Kidney tubule cell (primary cell): ENCODE measurements at places on chromosomes 13 and 19.

DNA sequence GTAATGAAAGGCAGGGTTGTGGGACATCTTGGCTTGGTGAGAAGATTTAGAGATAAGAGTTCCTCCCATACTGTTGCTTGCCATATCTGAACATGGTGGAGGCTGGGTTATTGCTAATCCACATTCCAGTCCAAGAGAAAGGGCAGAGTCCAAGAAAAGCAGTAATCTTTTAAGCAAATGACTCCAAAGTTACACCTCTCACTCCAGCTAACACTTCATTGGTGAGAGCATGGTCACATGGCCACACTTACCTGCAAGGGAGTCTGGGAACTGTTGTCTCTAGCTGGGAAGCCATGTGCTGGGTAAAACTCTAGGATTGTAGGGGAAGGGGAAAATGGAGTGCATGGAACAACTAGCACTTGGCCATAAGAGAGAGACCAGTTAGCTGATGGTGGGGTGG is 5.6 kb downstream of the C19orf81 start:
- no peak for DNase-seq

DNA sequence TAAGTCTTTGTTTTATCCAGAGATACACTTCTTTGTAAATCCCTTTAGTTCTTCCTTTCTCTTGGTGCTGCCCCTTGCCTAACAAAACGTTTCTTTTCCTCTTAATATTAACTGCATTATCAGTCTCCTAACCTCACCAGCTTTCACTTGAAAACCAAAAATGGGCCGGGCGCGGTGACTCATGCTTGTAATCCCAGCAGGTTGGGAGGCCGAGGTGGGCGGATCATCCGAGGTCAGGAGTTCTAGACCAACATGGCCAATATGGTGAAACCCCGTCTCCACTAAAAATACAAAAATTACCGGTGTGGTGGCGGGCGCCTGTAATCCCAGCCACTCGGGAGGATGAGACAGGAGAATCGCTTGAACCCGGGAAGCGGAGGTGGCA is 329.8 kb upstream of the MIR17HG start:
- DNase-seq: peak; percentile 43

DNA sequence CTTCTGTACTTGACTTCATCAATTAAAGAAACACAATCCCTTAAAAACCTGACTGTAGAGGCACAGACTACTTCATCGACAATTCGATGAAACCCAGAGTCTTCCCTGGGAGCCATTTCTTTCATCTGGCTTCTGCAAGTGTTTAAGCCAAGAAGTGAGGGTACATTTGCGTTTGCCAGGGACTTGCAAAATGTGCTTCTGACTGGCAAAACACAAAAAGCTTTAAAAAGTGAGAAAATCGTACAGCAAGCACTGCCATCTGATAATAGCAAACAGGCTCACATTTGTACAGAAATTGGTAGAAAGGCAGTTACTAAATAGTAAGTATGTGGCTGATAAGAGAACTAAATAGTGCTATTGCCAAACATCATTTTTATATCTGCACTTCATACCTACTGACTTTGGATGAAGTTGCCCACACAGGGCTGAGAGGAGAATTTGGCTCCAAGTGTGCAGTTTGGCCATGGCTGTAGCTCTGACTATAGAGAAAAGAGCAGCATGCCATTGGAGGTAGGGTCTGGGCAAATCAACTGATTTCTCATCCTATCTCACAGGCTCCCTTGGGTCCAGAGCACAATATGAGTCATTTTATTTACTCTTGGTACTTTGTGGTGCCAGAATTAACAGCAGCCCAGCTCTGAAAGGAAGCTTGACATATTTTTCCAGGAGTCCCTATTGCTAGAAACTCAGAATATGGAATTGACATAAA is 358.1 kb downstream of the OXGR1 start:
- no peak for DNase-seq

- DNase-seq: no peak
Measured at GRCh38 chr13:64305246-64305645, 2889.6 kb upstream of the PCDH20 start.

- DNase-seq: no peak
Measured at GRCh38 chr19:50844296-50844935, 10.3 kb upstream of the KLK3 start.

GRCh38 chr13:106996867-106997618 is 429.1 kb upstream of the ARGLU1 start:
- DNase-seq: no peak

- DNase-seq: no peak
Measured at GRCh38 chr19:30690935-30691818, 319.0 kb downstream of the ZNF536 start.

DNA sequence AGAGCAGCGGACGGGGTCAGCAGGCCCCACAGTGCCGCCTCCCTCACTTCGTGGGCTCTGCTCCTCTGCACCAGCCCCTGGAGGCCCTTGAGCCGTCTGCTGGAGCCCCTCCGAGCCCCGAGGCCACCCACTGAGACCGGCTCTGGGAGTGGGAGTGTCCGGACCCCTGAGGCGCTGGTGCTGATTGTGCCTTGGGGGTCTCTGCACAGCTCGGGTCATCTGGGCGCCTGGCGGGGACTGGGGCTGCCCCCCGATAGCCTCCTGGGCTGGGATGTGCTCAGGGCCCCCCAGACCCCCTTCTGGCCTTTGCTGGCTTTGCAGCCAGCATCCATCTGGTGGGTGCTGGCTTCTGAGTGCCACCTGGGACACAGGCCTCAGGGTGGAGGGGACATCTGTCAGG is 15.4 kb downstream of the CBARP start:
- no peak for DNase-seq

DNA sequence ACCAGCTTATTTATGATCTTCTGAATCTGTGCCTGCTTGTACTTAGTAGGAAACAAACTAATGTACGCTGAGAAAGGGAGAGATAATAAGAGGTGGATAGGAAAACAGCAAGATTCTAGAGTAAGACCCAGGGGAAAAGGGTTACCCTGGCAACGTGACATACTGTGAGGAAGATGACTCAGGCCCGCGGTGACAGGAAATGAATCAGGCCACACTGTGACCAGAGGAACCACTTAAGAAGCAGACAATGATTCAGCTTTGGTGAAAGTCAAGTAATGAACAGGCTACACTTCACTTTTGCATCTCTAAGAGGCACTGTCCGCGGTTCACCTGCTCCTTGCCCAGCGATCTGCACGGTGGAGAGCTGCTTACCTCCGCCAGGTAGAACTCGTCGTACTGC is 158.2 kb downstream of the NALCN start:
- DNase-seq: peak; percentile 91

GRCh38 chr13:24460256-24460655 is 52.3 kb downstream of the PARP4 start:
- DNase-seq: no peak

- DNase-seq: no peak
Measured at GRCh38 chr19:48418317-48419064, 25.0 kb downstream of the GRIN2D start.

- DNase-seq: no peak
Measured at GRCh38 chr13:20582026-20582425, 15.1 kb downstream of the IFT88 start.

GRCh38 chr13:73201626-73202025 is 142.8 kb downstream of the KLF5 start:
- DNase-seq: peak; percentile 80

GRCh38 chr19:41528106-41528505 is 47.9 kb upstream of the CEACAM21 start:
- no peak for DNase-seq

- DNase-seq: no peak
Measured at GRCh38 chr19:7191946-7192691, 102.1 kb downstream of the INSR start.

DNA sequence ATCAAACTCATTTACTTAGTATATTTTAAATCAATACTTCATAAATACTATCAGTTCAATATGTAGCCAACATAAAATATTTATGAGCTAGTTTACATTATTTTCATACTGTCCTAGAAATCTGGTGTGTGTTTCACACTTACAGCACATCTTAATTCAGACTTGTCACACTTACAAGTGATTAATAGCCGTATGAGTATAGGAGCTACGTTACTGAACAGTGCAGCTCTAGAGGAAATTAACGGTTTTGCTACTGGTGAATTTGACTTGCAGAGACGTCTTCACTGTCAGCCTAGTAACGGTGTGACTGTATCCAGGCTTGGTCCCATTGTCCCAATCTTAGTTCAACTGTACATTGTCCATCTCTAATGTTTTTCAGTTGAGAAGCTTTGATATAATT is 33.7 kb upstream of the POSTN start:
- no peak for DNase-seq

DNA sequence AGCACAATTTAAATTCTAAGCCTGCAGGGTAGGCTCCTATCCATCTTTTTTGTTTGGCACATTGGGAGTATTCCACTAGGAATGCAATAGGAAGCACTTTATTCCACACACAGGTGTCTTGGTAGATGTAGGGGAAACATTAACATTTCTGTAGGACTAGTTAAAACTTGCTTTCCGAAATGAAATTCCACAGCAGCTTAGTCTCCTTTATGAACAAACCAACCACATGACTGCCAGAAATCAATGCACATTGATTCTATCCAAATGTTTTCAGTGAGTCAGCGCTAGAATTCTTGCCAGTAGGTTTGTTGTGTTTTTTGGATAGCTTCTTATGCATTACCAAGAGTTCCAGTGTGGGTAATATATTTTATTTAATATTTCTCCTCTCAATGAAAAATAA is 207.9 kb upstream of the CSNK1A1L start:
- DNase-seq: no peak

GRCh38 chr13:45367358-45367757 is 26.4 kb upstream of the TPT1 start:
- peak; percentile 99 for DNase-seq

DNA sequence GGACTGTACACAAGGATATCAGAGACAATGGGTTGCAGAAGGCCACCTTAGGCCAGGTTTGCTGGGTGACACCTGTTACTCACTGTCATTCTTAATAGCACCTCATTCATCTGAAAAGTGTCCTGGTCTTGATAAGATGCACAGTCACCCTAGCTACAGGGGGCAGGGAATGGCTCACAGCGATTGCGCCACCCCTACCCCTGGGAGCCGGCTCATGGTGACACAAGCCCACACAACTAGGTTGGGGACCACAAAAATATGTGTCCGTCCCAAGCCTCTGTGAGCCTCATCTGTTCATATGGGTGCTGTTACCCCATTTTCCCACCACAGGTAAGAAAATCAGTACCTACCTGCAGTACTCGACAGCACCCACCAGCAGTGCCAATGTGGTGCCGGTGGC is 23.4 kb downstream of the MED26 start:
- no peak for DNase-seq

- peak; percentile 13 for DNase-seq
Measured at GRCh38 chr13:25110956-25111584, 15.1 kb downstream of the PABPC3 start.

- no peak for DNase-seq
Measured at GRCh38 chr13:29520671-29521070, 74.8 kb downstream of the SLC7A1 start.

DNA sequence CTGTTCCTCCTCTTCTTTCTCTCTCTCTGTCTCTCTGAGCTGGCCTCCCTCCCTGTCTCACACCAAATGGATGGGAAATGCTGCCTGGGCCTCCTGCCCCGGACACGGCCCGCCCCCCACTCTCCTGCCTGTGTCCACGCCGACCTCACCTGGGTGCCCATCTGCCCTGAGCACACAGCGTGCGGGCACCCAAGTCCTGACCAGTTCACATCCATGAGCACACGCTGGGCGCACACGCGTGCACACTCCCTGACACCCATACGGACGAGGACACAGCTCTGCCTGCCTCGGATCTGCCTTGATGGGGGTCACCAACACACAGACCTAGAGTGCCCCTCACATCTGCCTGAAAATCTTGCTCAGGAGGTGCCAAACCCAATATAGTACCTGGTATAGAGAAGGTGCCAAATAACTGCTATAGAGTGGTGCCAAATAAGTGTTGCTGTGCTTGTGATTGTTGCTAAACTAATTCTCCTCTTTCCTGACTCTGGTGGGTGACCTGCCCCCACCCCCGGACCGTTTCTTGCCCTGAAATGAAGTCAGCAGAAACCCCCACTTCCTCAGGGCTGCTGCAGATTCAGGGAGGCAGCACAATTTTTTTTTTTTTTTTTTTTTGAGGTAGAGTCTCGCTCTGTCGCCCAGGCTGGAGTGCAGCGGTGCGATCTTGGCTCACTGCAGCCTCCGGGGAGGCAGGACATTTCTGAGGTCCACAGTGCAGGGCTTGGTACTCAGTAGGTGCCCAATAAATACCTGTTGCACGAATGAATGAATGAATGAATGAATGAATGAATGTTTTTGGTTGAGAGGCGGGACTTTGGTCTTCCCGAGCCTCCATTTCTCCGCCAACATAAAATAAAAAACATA is 4.6 kb downstream of the NFIC start:
- DNase-seq: peak; percentile 18

- DNase-seq: no peak
Measured at GRCh38 chr13:38283346-38283745, 66.3 kb upstream of the UFM1 start.

- no peak for DNase-seq
Measured at GRCh38 chr19:50906217-50906616, 5.0 kb downstream of the KLK4 start.

DNA sequence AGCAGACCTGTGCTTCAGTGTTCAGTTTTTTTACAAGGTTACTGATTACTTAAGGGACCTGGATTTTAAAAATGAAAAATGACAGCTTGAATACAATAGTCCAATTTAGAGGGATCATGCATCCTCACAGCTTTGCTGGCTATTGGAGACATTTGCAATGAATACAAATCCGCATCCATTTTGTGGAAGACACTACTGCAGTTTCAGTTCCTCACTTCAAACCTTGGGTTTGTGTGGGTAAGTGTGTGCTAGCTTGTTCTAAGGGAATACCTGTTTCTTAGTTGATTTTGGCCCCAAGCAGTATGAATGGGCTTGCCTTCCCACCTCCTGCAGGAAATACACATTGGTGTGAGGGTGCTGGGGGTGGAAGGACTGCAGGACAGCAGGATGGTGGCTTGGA is 222.4 kb downstream of the OLFM4 start:
- DNase-seq: no peak

- no peak for DNase-seq
Measured at GRCh38 chr13:65600702-65601101, 1629.4 kb downstream of the PCDH9 start.

DNA sequence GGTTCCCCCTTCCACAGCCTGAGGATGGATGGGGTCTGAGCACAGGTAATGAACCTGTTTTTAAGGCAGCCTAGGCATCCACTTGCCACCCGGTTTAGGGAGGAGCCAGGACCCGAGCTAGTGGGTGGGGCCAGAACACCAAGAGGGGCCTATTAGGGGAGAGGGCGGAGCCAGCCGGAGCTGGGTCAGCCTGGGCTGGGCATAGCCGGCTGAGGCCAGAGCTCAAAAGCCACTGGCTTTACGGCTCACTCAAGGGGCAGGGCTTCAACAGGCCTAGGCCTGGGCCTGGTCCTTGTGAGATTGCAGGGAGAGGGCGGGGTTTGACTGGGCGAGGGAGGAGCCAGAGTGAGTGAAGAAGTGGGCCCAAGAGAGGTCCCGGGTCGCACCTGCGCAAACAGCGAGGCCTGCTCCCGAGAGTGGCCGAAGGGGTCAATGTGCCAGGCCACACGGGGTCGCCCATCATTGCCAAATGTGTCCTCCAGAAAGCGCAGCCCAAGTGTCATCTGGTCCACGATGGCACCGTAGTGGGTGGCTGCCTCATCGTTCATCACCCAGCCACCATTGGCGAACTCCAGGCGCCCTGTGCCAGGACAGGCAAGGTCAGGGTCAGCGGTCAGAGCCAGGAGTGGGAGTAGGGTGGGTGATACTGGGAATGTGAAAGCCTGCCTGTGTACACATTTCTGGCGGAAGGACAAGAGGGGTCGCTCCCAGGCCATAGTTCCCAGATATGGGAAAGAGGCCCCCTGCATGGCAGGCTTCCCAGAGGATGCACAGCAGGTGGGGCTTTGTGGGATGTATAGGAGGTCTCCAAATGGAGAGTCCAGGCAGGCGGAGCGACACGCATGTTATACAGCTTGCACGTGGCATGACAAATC is 1.9 kb downstream of the MAN2B1 start:
- no peak for DNase-seq
